ENCODE measurements at places on chromosomes 13 and 19. TPM values are rescaled to one million over a fixed set of nuclear protein-coding genes. Genes with fewer than 3 reads are reported as not detected.
A peak's percentile ranks its signal among the peaks of the same experiment; 100 is the strongest.

The CEACAM6 gene
- not detected for total RNA-seq

The NANOS3 gene
- total RNA-seq = not detected

- peak overlapping the region; percentile 72 for H3K27ac ChIP-seq
- DNase-seq = no peak
- H3K4me1 ChIP-seq = peaks cover 29% of the 10 kb centered on the region
- no peaks in the 10 kb centered on the region for H3K27me3 ChIP-seq
Measured at GRCh38 chr13:33236021-33236420, 49.5 kb downstream of the STARD13 start.

GRCh38 chr19:8811315-8812172 lies 20.6 kb downstream of the ZNF558 start:
- no peak for DNase-seq
- H3K4me1 ChIP-seq = no peaks in the 10 kb centered on the region
- H3K36me3 ChIP-seq = peaks cover 99% of the 10 kb centered on the region
- H3K27ac ChIP-seq = no peak overlapping the region
- no peaks in the 10 kb centered on the region for H3K27me3 ChIP-seq
- H3K4me3 ChIP-seq = no peak overlapping the region

GRCh38 chr13:73496711-73497110 lies 437.9 kb downstream of the KLF5 start:
- no peaks in the 10 kb centered on the region for H3K27me3 ChIP-seq
- H3K27ac ChIP-seq = no peak overlapping the region
- H3K36me3 ChIP-seq = no peaks in the 10 kb centered on the region

DNA sequence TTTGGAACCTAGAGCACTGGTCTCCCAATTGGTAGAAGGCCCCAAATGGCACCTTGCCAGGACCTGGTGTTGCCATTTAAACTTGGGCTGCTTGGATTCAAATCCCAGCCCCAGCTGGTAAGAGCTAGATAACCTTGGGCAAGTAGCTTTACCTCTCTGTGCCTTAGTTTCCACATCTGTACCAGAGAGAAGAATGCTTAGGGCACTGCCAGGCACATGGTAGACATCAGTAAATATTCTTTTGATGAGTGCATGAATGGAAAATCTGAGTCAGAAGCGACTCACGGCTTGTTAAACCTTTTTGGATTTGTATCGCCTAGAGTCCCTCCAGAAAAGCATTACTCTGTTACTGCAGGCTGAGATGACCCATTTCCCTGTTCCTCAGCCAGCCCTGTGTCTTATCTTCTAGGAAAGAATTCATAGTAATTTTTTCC lies 90.9 kb downstream of the SIPA1L3 start:
- H3K4me1 ChIP-seq = no peaks in the 10 kb centered on the region
- H3K27me3 ChIP-seq = no peaks in the 10 kb centered on the region
- no peak for DNase-seq
- H3K36me3 ChIP-seq = no peaks in the 10 kb centered on the region
- H3K4me3 ChIP-seq = no peak overlapping the region

DNA sequence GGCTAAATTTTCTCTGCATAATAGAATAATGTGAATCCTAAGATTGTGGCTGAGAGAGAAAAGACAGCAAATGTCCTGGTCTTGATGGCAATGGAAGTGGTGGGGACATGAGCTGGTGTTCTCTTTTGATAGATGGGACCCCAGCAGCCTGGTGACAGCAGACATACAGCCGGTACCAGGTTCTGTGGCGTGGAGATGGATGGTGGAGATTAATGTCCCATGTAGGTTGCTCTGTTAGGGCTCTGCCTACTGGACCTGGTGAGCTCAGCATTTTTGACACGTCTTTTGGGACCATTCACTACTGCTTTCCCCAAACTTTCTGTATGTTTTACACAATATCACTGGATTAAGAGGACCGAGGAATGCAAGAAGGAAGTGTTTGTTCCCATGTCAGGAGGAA lies 8.2 kb upstream of the SIGLEC14 start:
- no peaks in the 10 kb centered on the region for H3K27me3 ChIP-seq
- no peaks in the 10 kb centered on the region for H3K36me3 ChIP-seq
- no peaks in the 10 kb centered on the region for H3K4me1 ChIP-seq

- H3K36me3 ChIP-seq = no peaks in the 10 kb centered on the region
- H3K4me1 ChIP-seq = peaks cover 2% of the 10 kb centered on the region
Measured at GRCh38 chr13:101942038-101942437, 459.8 kb downstream of the FGF14 start.

GRCh38 chr13:46839399-46839798 lies 42.4 kb upstream of the ESD start:
- DNase-seq = no peak
- H3K36me3 ChIP-seq = peaks cover 3% of the 10 kb centered on the region
- no peaks in the 10 kb centered on the region for H3K4me1 ChIP-seq
- no peak overlapping the region for H3K4me3 ChIP-seq
- H3K27ac ChIP-seq = no peak overlapping the region
